ENCODE measurements at places on chromosomes 1 and 21.

DNA sequence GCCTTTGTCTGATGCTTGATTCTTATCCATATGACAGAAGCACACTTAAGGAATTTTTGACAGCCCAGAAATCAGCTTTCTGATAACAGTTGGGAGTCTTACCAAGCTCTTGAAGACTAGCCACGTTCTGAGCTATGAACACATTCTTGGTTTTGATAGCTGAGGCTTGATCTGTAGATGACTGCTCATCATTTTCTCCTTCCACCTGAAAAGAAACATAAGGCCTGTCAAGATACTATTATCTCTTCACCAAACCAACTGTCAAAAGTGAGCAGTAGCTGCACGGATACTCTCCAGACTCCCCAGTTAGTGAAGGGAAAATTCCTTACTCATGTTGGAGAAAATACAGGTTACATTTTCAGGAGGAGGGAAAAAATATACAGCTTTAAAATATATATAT is 12.2 kb downstream of the UBR4 start:
- no peak for DNase-seq

- no peak for DNase-seq
These were observed 11.8 kb upstream of the XCL2 start for GRCh38 chr1:168555508-168556046.

- DNase-seq, result no peak
These were observed 58.7 kb downstream of the KIF14 start for GRCh38 chr1:200561856-200562214.

DNA sequence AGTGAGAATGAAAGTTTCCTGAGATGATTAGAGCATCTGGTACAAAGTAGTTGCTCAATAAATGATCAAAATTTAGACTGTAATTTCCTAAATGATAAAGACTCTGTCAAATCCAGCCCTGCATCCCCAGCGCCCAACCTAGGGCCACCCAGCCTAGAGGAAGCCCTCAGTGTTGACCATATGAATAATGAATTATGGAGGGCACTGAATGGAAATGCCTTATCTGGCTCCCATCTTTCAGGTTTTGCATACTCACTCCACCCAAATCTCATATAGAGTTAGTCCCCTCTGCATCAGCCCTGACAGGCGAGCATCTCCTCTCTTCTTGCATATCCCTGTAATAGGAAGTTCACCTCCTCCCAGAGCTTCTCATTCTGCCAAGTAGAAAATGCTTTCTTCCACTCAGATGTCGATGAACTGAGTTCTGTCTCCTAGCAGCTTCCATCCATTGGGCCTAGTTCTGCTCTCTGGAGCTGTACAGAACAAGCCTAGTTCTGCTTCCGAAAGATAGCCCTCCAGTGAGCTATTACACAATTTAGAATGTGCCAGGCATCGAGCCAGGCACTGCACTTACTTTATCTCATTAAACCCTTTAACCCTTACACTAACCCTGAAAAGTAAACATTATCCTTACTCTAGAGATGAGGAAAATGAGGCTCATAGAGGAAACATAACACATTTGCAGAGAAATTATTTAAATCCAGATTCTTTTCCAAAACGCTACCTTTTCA is 20.9 kb downstream of the COA7 start:
- DNase-seq, result no peak

DNA sequence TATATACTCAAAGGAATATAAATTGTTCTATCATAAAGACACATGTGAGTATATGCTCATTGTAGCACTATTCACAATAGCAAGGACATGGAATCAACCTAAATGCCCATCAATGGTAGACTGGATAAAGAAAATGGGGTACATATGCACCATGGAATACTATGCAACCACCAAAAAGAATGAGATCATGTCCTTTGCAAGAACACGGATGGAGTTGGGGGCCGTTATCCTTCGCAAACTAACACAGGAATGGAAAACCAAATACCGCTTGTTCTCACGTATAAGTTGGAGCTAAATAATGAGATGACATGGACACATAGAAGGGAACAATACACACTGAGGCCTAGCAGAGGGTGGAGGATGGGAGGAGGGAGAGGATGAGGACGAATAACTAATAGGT is 16.0 kb upstream of the SGIP1 start:
- DNase-seq, result no peak

- no peak for DNase-seq
These were observed 79.4 kb upstream of the ACTL8 start for GRCh38 chr1:17675744-17676143.

DNA sequence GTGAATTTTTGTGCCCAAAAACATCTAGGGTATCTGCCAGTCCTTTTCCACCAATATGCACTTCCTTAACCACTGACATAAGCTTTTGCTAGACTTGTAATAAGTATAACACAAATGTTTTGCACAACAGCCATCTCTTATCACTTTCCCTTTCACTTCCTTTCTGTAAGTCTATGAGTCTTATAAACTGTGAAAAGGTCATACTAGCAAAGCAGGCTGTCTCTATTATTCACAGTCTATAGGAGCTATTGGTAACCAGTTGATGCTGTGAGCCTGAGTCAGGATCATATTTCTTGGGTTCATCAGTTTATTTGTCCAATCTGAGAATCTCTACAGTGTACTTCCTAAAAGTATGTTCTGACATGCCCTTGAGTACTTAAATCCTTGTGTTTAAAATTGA is 172.6 kb downstream of the CHRM3 start:
- no peak for DNase-seq

DNA sequence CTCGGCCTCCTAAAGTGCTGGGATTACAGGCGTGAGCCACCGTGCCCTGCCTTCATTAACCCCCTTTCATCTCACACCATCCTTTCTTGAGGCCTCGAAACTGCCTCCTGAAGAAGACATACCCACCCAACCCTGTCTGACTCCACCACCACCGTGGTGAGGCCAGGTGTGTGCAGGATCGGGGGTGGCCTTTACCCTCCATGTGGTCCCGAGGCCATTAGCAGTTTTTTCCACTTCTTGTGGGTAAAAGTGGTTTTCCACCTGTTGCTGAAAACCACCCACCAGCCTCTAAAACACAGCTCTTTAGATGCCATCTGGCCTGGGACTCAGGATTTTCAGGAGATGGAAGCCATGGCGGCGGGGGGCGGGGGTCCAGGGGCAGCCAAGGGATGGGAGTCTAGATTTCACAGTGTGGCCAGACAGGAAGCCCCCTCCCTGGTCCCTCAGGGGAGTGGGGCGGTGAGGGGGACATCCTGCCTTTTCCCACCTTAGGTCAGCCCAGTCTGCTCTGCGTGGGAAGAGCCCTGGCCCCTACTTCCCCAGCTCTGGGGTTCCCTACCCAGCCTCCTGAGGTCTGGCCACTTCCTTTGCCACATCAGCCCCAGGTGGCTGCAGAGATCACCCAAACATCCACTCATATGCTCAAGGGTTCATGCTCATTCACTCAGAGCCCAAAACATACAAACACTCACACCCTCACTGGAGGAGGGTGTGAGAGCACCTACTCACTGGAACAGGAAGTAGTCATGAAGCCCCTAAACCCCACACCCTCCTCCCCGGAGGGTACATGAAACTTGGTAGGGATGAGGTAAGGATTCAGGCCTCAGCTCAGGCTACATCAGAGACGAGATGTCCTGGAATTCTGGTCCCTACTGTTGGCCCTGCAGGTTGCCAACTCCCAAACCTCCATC is 2.3 kb downstream of the FGR start:
- no peak for DNase-seq

GRCh38 chr1:19046972-19047731 is 90.7 kb upstream of the IFFO2 start:
- DNase-seq, result no peak
